ENCODE measurements at places on chromosomes 3 and 15. TPM values are rescaled to one million over a fixed set of nuclear protein-coding genes. Genes with fewer than 3 reads are reported as not detected.

- DNase-seq, result no peak
These were observed 851 bp downstream of the AP2M1 start for GRCh38 chr3:184175506-184175905.

- DNase-seq, result no peak
These were observed 30.7 kb upstream of the CCDC54 start for GRCh38 chr3:107346564-107346963.

DNA sequence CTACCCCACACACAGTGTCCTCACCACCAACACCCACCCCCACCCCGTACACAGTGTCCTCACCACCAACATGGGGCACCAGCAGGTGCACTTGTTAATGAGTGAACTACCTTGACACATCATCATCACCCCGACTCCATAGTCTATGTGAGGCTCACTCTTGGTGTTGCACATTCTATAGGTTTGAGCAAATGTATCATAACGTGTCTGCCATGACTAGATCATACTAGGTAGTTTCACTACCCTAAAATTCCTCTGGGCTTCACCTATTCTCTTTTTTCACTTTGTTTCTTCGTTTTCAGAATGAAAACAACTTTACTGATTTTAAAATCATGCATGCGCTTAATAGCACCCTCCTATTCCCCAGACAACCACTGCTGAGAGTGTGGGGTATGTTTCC lies 102.6 kb upstream of the SLC6A6 start:
- no peak for DNase-seq

GRCh38 chr3:183895296-183895695 lies 10.6 kb upstream of the PARL start:
- DNase-seq, result no peak

- DNase-seq, result no peak
These were observed 30.4 kb downstream of the MGA start for GRCh38 chr15:41690636-41691035.

DNA sequence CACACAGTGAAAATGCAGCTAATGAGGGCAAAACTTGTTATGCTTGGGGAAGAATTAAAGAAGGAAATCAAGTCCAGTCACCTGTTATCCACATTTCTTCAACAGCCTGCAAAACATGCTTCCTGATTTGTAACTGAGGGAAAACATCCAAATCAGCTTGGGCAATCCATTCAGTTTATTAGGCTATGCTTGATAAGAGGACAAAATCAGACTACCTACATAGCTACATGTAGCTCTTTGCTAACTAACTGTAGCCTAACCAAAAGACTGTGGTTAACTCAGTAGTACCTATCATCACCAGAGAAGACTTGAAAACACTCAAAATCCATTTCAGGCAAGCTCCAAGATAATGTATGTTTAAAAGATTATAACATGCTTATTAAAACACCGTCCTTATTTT lies 436.4 kb downstream of the SHQ1 start:
- DNase-seq, result no peak

- DNase-seq, result no peak
These were observed 9.6 kb upstream of the SST start for GRCh38 chr3:187679638-187680396.

DNA sequence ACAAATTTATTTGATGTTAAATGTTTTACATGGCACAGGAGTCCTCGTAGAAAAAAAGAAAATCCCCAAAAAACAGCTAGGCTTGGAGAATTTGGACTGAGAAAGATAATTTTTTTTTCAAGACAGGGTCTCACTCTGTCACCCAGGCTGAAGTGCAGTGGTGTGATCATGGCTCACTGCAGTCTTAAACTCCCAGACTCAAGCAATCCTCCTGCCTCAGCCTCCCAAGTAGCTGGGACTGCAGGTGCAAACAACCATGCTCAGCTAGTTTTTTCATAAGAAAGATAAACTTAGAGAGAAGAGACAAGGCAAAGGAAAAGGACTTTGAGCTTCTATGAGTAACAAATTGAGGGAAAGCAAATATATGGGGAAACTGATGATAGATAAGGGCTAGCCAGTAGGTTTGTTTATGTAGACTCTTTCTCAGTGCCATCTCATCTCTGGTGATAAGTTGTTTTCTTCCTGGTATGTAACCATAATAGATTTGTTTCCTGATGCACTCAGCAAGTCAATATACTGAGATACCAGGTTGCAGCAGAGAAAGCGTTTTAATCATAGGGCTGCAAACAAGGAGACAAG lies 13.1 kb upstream of the TRMT10C start:
- DNase-seq, result no peak

- DNase-seq, result no peak
These were observed 8.6 kb downstream of the GABRR3 start for GRCh38 chr3:98026425-98027084.

DNA sequence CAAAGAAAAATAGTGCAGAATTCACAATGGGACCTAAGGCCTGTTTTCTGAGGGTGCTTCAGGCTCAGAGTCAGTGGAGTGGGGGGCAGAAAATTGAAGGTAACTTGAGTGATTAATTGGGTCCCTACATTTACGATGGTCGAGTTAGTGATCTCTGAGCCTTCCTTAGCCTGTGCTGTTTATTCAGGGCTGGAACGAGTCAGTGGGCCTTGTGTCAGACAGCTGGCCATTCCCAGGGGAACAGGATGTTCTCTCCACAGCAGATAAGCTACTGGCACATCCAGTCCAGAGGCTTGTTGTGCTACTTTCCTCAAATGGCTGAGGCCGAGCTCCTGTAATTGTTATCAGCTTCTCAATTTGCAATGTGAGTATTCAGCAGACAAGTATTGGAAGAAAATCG lies 29.2 kb upstream of the CNTN3 start:
- no peak for DNase-seq

DNA sequence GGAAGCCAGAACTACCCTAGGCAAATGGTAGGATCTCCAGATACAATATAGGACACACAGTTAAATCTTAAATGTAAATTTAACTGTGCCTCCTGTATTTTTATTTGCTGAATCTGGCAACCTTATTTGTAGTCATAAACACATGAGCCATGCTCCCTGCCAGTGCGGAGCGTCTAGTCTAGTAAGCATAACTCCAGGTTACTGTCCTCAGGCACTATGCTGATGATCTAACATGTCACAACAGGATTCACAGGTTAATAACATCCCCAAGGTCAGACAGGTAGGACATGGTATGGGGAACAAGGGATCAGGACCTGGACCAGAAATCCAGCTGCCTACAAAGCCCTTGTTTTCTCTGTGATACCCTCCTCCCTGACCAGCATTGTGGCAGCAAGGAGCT lies 305.1 kb downstream of the CACNA2D3 start:
- DNase-seq, result no peak

DNA sequence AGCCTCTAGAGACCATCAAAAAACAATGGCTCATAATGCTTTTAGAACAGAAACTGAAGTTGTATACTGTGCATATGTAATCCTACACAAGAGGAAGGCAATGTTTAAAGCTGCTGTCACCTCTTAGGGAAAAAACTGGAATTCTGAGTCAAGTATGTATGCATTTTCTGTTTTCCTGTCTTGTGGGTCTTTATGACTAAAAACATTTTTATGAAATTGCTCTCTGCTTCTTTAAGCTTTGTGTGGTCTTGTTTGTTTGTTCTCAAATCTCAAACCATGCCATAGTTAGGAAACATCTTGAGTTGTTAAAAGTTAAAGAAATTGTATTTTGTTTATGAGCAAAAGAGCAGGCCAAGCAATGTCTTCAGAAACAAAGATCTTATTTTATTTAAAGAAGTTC lies 80.9 kb upstream of the SOX2 start:
- no peak for DNase-seq

DNA sequence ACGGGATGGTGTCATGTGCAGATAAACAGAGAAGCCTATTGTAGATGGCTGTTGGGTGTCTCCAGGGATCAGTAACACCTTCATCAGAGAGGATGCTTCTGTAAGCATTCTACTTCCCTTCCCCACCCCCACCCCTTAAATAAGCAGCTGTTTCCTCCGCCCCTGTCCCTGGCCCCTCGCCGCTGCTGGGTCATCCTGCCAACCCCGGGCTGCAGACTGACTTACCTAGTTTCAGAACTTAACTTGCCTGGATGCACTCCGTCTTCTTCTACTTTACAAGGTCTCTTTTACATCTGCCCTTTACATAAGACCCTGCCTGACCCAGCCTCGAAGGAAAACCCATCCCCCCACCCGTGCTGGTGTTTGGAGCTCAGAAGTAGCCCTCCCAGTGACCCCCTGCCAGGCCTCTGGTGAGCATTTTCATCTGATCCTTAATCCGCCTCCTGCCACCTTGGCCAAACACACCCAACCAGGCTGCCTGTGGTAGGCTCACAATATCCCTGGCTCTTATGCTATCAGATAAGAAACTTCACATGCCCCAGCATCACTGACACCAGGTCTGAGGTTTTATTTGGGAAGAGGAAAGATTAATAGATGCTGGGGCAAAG lies 103.0 kb upstream of the HES1 start:
- DNase-seq, result no peak

DNA sequence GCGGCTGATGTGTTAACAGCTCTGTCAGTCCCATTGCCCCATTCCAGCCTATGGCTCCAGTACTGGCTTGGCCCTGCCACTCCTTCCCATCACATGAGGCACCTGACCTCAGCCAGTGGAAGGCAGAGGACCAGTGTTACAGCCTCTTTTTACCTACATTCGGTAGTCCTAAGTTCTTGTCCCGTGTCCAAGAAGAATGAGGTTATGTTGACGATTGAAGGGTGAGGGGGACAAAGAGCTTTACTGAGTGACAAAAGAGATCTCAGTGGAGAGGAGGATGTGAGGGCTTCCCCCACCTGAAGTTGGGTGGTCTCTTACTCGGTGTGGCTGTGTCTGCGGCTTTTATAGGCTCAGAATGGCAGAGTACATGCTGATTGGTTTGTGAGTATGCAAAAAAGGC lies 7.3 kb upstream of the MPI start:
- no peak for DNase-seq

DNA sequence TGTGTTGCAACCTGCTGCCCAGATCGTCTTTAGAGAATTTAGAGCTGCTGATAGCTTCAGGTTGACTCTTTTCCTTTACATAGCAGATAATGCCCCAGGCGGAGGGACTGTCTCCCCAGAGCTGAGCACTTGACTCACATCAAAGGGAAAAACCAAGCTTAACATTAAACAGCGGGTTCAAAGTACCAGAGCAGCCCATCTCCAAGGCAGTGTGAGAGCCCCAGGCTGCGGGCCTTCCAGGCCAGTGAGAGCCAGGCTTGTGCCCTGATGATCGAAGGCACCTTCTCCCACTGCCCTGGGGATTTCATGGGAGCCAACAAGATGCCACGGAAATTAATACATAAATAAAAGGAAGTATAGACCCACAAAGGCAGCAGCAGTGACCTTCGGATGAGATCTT lies 275.6 kb downstream of the XXYLT1 start:
- DNase-seq, result no peak

DNA sequence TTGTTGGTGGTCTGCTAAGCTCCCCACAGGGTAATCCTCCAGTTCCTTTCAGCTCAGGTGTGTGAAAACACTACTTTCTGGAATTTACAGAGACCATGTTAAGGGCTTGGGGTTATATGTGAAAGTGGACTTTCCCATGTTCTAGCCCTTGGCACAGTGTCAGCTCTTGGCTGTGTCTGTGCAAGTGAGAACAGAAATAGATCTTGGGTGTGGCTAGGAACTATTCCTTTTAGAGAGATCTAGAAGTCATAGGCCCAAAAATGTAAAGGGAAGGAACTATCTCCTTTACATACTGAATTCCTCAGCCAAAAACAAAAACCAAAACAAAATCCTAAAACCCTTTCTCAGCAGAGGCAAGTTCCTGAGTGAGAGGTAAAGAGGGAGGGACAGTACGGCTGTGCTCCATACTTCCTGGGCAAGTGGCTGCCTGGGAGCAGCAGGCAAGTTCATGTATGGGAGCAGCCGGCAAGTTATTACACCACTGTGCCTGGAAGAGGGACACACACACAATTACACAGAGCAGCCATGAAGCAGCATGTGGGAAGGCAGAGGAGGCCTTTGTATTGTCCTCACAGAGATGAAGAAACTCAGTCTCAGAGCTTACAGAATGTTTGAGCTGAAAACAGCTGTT lies 19.9 kb upstream of the C3orf62 start:
- DNase-seq, result no peak

DNA sequence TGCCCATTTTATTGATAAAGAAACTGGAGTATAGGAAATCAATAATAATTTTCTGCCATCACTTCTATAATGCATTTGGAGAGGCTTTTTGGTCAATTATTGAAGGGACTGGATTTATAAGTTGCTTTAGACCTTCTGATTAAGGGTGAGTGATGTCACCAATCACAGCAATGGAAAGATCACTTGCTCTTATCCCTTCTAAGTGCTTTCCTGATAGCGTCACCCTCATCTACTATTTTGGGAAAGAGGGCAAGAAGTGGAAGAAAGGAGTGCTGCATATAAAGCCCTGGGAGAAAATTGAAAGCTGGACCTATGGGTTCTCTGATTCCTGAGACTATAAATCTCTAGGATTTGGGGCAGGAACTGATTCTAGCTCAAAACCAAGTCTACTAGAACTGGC lies 771.3 kb downstream of the AGBL1 start:
- DNase-seq, result no peak

- no peak for DNase-seq
These were observed 47.5 kb downstream of the LRRFIP2 start for GRCh38 chr3:37126856-37127255.

- DNase-seq, result no peak
These were observed 43.2 kb downstream of the ADAMTS7 start for GRCh38 chr15:78768096-78768495.

GRCh38 chr3:160448845-160449635 lies 546 bp downstream of the TRIM59 start:
- no peak for DNase-seq

DNA sequence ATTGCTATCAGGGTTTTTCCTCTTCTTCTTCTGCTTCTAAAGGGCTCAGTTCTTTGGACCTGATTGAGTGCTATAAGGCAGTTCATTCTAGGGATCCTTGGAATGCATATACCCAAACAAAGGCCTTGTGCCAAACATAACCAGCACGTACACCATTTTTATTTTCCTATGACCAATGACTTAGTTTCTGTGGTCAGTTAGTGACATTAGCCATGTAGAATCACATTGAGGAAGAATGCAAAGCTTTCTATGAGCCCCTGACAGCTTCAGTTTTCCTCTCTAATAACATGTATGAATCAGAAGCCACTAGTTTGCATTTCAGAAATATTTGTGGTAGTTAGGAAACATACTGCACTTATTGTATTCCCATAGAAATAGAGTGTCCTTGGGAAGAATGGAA lies 240.0 kb downstream of the THRB start:
- DNase-seq, result no peak

GRCh38 chr15:96234109-96234892 lies 96.2 kb upstream of the NR2F2 start:
- no peak for DNase-seq

- no peak for DNase-seq
These were observed 10.9 kb upstream of the GATA2 start for GRCh38 chr3:128503751-128504532.

GADL1 gene
- total RNA-seq, result not detected

ZBED2 gene
- total RNA-seq, result not detected

GUCA1C gene
- not detected for total RNA-seq

ZNF80 gene
- not detected for total RNA-seq

THSD4 gene
- 5.1 TPM for total RNA-seq

PLA2G4E gene
- total RNA-seq, result not detected

C3orf20 gene
- total RNA-seq, result 0.16 TPM

FAM3D gene
- total RNA-seq, result 0.51 TPM

EIF4E3 gene
- 34.9 TPM for total RNA-seq

RAB6B gene
- 64.8 TPM for total RNA-seq

ATP1B3 gene
- total RNA-seq, result 354 TPM

GCSAM gene
- total RNA-seq, result not detected

CISH gene
- total RNA-seq, result 56.2 TPM

COPG1 gene
- 183 TPM for total RNA-seq

GP5 gene
- not detected for total RNA-seq

C3orf70 gene
- 2.9 TPM for total RNA-seq
